ENCODE measurements at places on chromosomes 11 and 22.
A peak's percentile ranks its signal among the peaks of the same experiment; 100 is the strongest.

DNA sequence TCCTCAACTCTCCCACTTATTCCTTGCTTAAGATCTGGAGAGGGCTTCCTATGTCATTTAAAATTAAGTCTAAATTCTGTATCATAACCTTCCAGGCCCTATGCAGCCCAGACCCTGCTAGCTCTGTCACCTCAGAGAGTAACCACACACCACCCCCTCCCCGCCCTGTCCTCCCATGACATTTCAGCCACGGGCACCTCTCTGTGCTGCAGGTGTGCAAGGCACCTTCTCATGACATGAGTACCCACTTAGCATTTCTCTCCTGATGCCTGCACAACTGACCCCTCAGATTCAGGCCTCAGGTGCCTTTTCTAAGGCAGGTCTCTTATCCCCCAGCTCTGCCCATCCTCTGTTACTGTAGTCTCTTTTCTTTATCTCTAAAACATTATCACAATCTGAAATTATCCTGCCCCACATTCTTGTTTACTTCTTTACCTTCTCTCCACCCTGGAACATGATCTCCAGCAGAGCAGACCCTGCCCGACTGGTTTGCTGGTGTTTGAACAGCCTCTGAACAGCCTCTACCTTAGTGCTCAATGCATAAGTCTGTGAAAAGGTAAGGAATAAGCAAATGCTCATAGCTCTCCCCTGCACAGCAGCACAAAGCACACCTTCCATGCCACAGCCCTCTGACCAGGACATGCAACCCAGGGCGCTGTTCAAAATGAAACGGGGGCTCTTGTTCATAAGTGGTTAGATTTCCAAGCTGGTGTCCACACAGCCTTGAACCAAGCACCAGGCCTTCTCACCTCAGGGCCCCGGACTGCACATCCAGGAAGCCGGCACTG lies 196.1 kb upstream of the B3GAT1 start:
- DNase-seq, result no peak

GRCh38 chr11:57094181-57094935 lies 87.4 kb upstream of the LRRC55 start:
- no peak for DNase-seq

DNA sequence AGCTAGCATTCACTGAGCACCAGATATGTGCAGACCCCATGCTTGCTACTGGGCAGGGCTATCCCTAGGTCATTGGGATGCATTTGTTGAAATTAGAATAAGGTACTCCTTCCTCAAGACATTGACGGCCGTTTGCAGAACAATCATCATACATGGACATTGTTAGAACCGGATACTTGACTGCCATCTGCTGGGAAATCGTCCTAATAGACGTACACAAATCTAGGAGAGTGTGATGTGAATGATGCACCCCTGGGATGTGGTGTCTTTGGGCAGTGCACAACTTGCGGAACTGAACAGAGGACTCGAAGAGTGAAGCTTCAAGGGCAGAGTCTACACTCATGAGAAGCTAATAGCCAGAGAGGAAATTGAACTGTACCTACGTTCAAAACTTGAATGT lies 35.9 kb downstream of the MYO18B start:
- no peak for DNase-seq

DNA sequence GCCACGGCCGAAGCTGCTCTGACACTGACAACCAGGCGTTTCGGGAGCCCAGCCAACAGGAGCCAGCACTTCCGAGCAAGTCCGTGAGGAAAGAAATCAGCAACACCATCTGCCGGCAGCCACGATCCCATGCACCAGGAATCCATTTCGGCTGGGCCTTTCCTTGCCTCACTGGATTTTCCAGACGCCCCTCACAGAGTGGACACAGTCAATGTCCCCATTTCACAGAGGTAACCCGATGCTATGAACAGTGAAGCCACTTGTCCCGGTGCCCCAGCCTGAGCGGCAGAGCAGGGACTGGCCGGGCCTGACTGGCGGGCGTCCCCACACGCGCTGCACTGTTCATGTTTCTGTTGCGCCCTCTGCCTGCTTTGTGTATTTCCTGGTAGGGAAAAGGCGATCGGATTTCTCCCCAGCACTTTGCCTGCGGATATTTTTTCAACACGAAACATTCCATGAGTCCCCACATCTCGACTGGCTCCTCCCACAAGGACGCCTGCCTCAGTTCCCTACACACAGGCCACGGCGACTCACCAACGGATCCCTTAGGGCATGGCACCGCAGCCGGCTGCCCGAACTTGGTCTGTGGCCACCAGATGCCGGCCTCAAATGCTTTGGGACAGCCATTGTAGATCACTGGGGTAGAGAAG lies 55.3 kb downstream of the TRMU start:
- DNase-seq, result peak; percentile 65

- DNase-seq, result peak; percentile 59
Measured at GRCh38 chr22:46576556-46577367, 39.3 kb upstream of the CELSR1 start.

GRCh38 chr11:975827-976226 lies 50.2 kb downstream of the AP2A2 start:
- DNase-seq, result peak; percentile 88

DNA sequence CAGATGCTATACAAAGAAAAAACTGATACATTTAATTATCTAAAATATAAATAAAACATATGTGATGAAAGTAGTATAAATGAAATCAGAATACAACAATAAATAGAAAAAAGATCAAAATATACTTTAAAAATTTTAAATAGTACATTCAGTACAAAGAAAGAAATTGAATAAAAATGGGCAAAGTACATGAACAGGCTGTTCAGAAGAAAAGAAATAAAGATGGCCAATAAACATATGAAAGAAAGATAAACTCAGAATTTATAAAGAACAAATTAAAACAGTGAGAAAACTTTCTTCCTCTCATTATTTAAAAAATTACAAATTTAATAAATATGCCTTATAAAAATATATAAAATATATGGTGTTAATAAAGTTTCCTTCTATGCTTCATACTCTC lies 50.5 kb upstream of the AMOTL1 start:
- no peak for DNase-seq

DNA sequence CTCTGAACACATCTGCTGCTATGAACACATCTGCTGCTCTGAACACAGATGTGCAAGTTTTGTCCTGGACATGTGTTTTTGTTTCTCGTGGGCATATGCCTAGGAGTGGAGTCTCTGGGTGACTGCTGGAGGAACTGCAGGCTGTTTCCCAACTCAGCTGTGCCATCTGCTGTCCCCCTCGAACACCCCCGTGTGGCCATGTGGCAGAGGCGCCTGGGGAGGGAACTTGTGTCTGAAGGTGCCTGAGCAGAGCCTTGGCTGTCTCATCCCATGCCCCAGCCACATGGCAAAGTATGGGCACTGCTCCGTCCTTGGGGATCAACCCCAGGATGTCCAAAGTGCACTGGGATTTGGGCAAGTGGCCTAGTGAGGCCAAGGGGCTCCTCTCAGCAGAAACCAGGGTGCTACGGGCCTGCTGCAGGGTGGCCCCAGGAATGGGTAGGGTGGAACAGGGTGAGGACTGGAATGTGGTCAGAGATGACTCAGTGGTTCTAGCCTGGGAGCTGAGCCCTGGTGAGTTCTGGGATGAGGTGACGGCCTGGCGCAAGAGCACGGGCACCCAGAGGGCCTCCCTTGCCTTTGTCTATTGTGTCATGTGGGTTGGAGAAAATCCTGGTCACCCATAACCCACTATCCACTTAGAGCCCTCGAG lies 14.7 kb downstream of the GATD1 start:
- DNase-seq, result peak; percentile 78

DNA sequence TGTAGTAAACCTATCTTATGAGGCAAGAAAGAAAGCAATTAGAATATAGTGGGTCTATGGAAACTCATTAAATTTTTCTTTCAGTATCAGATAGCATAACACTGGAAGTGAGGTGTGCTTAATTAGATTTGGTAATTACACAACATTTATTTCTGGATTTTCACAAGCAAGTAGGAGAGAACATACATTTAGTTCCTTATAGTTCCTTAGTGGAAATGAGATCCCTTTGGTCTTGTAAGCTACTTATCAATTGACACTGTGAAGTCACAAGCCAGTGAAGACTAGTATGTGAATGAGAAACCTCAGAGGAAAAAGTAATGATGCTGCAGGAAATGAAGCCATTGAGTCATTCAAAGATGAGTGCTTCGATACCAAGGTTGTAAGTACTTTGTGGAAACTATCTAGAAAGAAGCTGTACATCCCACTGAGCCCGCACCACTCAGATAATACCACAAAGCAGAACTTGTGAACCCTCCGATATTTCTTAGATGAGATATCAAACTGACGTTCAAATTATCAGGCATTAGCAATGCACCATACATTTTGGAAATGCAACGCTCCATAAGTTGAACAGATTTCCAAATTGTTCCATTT lies 53.5 kb downstream of the ENTHD1 start:
- DNase-seq, result no peak

DNA sequence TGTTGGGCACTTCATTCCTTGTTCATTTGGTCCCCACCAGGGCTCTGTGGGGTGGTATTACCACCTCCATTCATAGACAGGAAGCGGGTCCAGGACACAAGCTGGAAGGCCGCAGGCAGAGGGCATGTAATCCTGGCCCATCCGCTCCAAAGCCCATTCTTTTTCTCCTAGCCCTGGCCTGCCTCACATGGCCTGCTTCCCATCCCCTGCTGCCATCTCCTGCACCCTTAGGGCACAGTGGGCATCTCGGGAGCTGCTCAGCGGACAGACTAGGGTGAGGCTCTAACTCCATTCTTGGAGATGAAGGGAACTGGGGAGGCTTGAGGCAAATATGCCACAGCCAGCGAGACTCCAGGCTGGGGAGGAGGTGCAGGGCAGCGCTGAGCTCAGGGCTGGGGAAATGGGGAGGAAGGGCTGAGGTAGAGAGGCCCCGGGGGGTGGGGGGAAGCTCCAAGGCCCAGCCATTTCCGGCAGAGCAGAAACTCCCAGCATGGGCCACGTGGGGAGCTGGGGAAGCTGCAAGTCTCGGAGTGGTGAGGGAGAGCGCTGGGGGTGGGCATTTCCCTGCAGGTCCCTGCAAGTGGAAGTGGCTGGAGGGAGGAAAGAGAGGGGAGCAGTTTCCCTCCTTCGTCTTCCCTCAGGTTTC lies 14.3 kb upstream of the BCL9L start:
- DNase-seq, result peak; percentile 81

- peak; percentile 95 for DNase-seq
Measured at GRCh38 chr11:47847892-47848699, at the start of gene NUP160. TSS of gene NUP160 (minus strand) at chr11:47848350. CDS start at chr11:47848318, 32 bp downstream.

DNA sequence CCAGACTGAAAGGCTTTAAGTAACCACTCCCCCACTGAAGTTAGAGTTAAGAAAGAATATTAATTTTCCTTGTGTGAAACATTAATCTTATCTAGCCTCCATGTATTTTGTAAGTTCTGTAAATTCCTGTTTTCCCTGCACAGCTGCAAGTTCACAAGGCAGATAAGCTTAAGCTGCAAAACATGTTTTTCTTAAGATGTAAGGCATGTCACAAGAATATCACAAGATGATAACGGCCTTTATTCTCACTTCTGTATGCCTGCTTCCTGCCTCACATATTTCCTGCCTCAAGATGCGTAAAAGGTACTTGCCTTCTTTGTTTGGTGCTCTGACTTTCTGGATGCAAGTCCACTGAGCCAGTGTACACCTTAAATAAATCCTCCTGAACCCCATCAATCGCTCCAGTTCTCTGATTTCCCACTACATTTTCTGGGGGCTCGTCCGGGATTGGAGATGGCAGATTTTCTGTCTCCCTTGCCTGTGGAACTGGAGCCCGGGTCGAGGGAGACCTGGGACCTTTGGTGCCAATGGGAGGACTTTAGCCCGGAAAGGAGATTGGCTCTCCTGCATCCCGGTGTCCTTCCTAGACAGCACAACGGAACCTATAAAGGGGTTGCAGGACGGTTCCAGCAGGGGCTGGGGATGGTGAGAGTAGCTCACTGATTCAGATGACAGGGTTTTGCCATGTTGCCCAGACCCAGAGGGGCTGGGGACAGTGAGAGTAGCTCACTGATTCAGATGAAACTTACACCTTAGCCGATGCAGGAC lies 30.2 kb downstream of the PPARA start:
- no peak for DNase-seq

GRCh38 chr11:133058501-133058900 lies 473.8 kb downstream of the OPCML start:
- DNase-seq, result peak; percentile 71

DNA sequence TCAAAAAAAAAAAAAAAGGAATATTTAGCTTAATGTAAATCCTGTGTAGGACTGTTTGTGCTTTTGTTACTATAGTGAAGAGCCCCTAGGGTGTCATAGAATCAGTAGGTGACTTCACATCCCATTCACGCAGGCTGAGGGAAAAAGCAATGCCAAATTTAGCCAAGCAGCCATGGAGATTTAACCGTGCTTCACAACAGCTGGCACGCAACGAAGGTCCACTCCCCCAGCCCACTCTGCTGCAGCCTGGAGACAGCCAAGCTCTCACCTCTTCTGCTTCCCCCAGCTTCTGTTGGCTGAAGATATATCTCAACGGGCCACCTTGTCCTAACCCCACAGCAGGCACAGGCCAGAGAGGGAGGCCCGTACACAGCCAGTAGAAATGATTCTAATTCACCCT lies 78.8 kb upstream of the BID start:
- DNase-seq, result no peak

GRCh38 chr11:31802990-31803812 lies 7.9 kb downstream of the PAX6 start:
- DNase-seq, result peak; percentile 76

DNA sequence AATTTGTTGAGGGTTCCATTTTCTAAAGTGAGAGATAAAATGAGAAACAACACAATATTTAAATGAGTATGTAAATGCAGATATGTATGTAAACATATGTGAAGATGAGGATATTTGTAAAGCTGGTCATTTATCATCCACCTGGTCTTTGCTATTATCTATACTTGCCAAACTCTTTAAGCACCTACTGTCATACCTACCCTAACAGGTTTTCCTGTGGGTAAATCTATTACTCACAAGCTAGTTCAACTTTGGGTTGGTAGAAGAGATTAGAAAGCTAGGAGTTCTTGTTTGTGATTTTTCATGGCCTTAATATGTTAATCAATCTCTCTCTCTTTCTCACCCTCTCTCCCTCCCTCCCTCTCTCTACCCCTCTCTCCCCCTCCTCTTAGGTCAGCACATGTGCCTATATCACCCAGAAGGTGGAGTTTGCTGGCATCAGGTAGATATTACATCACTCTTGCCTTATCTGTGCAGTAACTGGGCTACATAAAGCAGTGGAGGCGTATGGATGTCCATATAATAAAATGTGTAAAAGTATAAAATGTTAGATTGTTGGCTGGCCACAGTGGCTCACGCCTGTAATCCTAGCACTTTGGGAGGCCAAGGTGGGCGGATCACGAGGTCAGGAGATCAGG lies 14.7 kb downstream of the DEPDC5 start:
- DNase-seq, result no peak

DNA sequence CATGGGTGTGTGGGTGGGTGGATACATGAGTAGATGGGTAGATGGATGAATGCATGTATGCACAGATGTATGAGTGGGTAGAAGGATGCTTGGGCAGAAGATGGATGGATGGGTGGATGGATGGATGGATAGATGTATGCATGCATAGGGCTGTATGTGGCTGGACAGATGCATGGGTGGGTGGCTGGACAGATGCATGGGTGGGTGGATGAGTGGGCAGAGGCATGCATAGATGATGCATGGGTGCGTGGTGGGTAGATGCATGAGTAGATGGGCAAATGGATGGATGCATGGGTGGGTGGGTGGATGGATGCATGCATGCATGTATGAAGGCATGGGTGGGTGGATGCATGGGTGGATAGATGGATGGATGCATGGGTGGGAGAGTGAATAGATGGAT lies 6.8 kb upstream of the CD248 start:
- no peak for DNase-seq

GRCh38 chr11:102781676-102782075 lies 1.2 kb upstream of the MMP10 start:
- DNase-seq, result no peak

All from endodermal cell (in vitro differentiated cells).